Fibroblast of skin of right biceps (primary cell): ENCODE measurements at places on chromosomes 1 and 21.

GRCh38 chr1:153220606-153221303, 3.4 kb downstream of the PRR9 start:
- DNase-seq, result no peak

DNA sequence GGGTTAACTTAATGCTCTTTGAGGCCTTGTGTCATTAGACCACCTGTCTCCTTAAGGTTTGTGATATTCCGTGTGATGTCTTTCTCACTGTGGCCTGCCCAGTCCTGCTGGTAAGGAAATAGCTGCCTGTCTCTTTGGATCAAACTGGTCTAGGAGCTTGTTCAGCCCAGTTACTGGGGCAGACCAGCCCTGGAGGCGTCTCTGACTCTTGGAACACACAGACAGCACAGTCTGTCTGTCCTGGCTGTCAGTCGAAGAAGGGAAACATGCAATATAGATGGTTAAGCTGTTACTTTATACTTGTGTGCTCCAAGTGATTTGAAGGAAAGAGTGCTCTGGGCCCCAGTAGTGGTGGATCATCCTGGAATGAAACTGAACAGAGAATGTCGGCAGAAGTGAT, 20.4 kb downstream of the PBX1 start:
- DNase-seq, result no peak

DNA sequence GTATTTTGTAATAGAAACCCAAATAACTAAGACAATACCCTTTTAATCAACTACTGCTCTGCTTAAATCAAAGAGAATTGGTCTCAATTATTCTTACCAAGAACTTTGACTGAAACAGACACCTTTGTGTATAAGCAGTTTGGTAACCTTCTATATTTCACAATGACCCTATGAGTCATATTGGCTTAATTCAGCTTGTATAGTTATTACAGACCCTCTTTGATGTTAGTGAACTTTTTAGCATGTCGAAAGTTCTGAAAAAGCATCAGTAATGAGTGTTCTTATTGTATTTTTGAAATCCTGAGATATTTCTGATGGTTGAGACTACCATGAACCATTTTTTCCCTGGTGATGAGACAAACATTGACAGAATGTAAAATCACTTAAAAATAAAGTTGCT, 43.3 kb upstream of the RABGAP1L start:
- DNase-seq, result no peak

GRCh38 chr1:15676688-15677661, 7.1 kb upstream of the PLEKHM2 start:
- DNase-seq, result no peak

DNA sequence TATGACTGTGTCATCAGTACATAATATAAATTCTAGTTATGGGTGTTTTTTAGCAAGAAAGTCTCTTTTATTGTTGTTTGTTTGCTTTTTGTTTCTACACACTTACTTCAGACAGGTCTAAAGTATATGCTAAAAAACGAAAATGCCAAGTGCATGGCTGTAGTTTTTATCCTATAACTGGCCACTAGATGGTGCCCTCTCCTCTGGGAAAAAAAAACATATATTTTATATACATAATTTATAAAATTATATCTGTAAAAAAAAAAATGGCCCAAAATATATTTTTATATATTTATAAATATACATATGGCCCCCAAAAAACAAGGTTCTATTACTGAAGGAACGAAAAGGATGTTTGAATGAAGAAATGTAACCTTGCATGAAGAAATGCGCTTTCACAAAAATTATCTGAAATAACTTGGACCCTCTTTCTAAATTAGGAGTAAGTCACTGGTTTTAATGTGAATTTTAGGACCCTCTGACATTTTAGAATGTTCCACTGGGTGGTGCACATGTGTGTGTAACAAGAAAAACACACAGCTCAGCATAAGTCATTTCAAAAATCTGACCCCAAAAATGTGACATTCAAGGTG, 93.5 kb downstream of the TTLL7 start:
- DNase-seq, result peak; percentile 15

- no peak for DNase-seq
Observed at GRCh38 chr1:113792471-113792870, 19.8 kb downstream of the RSBN1 start.

DNA sequence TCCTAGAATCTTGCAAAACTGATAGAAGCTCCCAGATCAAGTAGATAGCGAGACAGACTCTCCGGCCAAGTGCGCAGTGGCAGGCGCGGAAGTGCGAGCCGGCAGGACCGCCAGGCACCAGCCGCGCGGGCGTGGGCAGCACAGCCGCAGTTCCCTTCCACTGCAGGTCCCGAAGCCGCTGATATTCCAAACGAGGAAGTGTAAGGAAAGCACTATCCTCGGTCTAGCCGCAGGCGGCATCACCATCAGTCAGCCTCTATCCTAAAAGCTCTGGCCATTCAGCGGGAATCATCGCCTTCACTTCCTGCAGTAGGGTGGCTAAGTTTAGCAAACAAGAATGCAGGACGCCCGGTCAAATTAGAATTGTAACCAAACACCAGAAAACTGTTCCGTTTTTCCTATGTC, 710 bp downstream of the GLRX2 start:
- DNase-seq, result peak; percentile 59

DNA sequence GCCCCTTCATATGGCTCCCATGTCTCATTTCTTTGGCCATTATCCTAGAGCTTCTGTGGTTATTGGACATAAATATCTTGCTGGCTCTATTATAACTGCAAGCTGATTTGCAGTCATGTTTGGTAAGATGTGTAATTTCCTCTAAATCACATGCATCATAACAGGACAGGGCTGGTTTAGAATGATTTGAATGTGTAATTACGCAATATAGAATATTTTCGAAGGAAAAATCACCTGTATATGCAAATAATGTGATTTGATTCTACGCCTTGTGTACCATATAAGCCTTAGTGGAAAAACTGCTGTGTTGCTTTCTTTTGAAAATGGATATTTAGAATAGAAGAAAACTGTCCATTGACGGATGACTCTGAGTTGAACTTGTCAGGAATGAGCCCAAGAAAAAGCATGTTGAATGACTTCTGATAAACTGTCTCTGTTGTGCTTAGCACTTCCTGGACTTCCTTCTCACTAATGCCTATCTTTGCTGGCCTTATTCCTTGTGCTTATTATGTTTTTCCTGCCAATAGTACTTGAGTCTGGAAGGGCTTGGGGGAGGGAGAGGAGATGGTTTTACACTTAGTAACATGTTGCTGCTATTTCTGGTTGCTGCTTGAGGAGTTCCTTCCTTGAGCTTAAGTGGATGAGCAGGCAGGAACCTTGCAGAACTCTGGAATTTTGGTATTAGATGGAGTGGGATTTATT, 6.5 kb downstream of the CACHD1 start:
- peak; percentile 92 for DNase-seq

- peak; percentile 59 for DNase-seq
Observed at GRCh38 chr1:53769780-53770179, 30.8 kb upstream of the GLIS1 start.

GRCh38 chr1:238951809-238952208, 434.6 kb upstream of the CHRM3 start:
- DNase-seq, result peak; percentile 62

- DNase-seq, result peak; percentile 49
Observed at GRCh38 chr1:145962157-145963102, 1.9 kb downstream of the ANKRD34A start.

GRCh38 chr1:203629016-203629506, 2.4 kb downstream of the ATP2B4 start:
- DNase-seq, result no peak

DNA sequence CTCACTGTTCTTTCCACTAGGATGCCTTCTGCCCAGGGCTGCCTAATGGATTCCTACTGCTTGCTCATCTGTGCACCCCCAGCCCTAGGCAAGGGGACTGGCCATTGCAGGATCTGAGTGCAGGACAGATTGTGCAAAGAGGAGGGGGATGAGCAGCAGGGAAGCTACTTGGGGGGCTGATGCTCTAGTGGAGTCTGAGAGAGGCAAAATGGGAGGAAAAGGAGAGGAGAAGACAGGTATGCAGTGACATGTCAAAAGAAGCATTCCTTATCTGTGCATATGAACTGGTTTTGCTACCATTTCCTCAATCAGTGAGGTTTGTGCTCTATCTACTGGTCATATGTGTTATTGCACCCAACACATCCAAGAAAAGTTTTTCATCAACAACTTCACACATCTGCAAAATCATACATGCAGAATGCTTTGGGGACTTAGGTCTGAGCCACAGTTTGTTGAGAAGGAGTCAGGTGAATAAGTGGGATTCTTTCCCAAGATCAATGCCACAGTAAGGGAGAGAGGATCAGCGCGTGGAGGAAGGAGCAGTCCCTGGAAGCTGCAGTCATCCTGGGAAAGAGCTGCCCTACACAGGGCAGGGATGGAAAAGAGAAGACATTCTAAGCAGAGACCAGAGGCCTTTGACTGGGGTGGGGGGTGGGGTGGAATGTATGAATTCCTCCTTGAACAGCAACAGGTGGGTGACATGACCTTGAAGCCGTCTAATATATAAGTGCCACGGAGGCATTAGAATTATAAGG, 14.4 kb downstream of the SLC5A9 start:
- DNase-seq, result peak; percentile 28

GRCh38 chr1:113388017-113388620, 2.2 kb upstream of the MAGI3 start:
- DNase-seq, result no peak

GRCh38 chr1:52662645-52663313, 29.8 kb downstream of the SHISAL2A start:
- peak; percentile 40 for DNase-seq

DNA sequence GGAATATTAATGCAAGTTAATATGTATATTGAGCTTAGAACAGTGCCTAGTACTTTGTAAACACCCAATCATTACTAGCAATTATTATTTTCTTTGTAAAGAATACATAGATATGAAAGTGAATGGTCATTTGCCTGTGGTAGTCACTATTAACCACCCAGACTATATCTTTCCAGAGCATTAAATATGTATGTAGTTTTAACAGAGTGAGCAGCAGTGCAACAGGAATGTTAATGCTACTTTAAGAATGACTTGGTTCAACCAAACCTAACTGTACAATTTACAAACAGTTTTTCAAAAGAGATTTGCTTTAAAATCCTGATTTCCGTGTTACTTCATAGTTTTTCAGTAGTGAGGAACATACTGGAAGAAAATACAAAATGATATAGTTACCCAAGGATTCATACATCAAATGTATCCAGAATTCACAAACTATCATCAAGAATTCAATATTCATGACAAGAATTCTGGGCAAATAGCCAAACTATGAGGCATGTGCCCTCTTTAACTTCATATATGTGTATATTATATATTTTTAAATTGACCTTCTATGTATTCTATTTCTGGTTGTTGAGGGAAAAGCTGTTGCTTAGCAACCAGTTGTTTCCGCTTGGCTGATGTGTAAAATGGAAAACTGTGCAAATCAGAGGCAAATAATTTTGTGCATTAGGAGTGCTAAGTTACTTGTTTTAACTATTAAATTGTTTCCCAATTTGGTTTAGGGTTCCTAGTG, 34.9 kb upstream of the IVNS1ABP start:
- peak; percentile 67 for DNase-seq

DNA sequence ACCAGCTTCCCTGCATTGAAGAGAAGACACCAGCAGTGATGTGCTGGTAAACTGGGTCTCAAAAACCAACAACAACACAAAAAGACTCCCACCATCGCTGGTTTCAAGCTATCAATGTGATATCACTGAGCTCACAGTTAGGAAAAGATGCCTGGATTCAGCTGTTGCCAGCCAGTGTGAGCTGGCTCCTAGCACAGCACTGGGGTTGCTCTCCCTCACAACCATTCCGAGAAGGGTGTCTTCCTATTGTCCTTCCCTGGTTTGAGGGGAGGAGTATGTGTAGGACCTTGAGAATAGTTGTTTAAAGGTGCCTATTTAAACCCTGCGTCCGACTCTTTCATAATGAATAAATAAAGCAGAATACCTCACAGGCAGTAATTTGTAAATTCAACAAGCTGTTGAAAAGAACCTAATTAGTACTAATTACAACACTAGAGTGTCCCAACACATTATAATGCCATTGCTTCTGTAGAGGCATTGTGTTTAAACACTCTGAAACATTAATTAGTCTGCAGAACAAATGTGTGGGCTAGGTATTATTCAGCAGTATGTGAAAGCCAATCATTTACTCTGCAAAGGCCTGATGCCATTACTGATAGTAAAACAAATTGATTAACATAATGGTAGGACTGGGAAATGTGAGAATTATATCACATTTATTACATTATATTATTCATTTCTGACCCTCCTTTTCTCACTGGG, 17.2 kb downstream of the NIBAN1 start:
- no peak for DNase-seq

DNA sequence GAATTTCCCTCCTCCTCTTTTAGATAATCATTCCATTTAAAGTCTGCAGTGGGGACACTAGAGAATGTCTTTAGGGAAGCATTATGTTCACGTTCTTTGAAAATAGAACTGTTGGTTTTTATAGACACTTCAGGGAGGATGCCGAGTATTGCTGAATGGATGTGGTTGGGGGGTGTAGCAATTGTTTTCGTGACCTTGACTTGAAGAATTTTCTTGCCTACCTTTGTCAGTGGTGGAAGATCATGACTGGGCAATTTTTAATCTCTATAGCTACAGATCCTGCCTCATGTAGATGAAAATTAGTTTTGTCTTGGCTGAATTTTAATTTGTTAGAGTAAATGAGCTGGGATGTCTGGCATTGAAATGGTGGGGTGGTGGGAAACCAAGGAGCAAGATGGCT, 3.8 kb downstream of the SMG7 start:
- no peak for DNase-seq

DNA sequence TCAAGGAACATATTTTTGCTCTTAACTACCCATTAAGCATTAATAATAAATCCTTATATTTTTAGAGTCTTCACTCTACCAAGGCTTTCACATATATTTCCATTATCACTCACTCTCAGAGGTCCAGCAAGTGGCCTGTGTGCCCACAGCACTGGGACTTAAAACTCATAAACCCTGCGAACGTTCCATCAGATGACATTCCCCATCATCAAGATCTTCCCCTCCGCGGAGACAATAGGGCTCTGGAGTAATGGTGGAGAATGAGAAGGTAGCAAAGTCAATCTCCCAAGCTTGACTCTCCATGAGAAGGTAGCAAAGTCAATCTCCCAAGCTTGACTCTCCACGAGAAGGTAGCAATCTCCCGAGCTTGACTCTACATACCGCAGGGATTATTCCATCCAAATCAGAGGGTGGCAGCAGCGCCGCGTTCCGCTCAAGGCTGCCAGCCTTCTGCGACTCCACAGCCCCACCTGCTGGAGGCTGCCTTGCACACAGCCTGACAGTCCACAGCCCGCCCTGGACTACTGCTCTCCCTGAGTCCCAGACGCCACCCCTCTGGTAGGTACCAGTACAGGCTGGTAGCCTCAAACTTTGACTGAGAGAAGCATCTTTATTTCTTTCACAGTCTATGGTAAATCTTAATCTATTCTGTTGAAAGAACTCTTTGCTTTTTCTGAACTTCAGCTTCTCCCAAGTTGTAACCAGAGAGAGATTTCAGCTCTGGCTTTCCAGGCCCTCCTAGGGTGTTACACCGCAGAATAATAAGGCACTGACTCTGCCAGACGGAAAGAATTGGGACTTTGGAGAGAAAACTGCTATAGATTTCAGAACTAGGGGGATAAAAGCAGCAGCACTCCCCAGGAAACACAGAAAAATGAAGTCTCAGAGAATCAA, 26.4 kb upstream of the CTTNBP2NL start:
- DNase-seq, result peak; percentile 74

DNA sequence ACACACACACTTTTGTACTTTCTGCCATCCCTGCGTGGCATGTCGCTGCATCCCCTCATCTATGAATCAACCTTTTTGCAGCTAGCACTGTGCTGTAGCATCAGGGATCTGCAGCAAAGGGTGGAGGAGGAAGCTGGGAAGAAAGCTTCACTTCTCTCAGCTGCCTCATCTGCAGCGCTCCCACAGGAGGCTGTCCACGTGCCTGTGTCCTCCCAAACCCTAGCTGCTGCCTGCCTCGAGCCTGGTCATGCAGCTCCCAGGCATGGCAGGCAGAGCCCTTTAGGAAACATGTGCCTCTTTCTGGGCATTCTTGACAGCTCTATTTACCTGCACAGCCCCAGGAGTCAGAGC, 262.1 kb upstream of the SGIP1 start:
- peak; percentile 82 for DNase-seq
